ENCODE measurements at places on chromosomes 12 and 14.

- DNase-seq, result no peak
Observed at GRCh38 chr12:534216-534615, 74.5 kb downstream of the B4GALNT3 start.

DNA sequence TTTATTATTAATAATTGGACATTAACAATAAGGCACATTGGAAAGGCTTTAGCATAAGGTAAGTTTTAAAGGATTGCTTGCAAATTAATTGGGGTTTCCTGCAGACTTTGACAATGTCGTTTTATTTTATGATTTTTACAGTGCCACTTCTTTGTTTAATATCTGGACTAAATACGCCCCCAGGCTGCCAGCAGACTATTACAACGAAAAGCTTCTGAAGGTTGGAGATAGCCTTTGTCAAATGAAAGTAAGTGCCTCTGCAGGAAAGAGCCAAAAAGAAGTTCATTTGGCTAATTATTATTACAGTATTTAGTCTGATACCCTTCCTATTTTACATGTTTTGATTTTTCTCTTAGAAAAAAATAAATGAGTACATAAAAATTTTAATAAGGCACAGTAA is 11.3 kb downstream of the CFAP54 start:
- DNase-seq, result no peak

- DNase-seq, result no peak
Observed at GRCh38 chr12:21627924-21628323, 23.3 kb upstream of the GYS2 start.

DNA sequence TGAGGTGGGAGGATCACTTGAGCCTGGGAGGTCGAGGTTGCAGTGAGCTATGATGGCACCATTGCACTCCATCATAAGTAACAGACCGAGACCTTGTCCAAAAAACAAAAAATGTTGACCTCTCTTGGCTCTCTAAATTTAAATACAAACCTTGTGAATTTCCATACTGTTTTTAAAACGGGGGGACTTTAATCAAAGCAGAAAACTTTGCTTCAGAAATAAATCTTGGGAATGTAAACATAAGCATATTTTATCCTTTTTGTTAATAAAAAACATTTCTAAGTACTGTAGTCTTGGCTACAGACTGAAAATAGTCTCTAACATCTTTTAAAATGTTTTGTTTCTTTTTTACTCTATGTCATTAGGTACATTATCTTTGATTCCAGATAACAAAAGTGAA is 130.7 kb upstream of the RASSF8 start:
- no peak for DNase-seq

DNA sequence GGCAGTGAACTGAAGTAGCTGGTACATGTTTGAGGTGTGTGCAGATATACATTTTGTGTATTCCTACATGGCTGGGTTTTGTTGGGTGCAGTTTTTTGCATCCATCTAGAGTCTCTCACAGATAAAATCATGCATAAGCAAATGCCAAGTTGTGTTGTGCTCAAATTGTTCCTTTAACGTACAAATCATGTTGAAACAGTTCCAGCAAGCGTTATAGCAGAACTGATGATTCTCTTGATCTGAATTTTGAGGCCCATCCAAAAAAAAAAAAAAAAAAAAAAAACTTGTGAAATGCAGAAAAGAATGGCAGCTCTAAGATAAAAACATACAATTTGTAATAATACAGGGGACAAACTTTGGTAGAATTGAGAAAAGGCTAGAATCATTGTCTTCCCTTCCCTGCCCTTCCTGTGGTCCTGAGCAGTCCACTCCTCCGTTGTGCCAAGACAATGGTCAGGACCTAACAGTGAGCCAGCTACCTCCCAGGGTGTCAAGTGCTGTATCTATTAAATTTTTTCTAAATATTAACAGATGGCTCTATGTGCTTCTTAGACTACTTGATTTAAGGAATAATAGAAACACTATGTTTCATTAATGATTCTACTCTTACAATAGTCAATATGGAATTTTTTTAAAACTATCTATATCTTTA is 122.1 kb downstream of the PLEKHA5 start:
- DNase-seq, result no peak

- no peak for DNase-seq
Observed at GRCh38 chr14:70078329-70078728, 110.4 kb downstream of the SLC8A3 start.

DNA sequence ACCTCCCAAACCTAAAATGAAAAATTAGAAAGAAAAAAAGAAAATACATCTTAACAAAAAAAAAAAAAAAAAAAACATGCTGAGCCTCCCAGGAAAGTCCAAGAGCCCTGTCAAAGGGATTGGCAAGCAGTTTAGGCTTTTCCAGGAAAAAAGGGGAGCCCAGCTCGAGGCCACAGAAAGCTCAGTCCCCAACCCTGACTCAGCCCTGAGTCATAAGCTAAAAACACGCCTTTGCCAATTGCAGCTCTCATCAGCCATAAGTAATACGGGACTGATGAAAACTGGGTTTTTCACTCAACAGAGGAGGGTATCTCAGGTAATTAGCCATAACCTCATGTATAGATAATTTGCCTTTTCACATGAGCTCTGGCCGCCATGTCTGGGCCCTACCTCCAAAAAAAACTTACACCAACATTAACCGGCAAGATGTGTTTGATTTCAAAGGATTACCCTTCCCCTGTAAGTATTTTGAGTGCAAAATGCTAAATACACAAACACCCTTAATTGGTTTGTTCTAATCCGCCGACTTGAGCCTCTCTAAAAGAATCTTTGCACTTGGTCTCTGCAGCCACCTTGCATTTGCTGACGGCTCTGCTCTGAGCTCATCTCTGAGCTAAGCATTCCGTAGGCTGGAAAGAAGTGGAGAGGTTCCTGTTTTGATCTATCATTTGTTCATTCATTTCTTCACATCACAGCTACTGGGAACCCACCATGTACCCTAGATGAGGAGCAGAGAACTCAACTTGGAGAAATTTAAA is 319.2 kb downstream of the BCL11B start:
- DNase-seq, result no peak

- no peak for DNase-seq
Observed at GRCh38 chr12:103442182-103442555, 53.6 kb downstream of the C12orf42 start.

DNA sequence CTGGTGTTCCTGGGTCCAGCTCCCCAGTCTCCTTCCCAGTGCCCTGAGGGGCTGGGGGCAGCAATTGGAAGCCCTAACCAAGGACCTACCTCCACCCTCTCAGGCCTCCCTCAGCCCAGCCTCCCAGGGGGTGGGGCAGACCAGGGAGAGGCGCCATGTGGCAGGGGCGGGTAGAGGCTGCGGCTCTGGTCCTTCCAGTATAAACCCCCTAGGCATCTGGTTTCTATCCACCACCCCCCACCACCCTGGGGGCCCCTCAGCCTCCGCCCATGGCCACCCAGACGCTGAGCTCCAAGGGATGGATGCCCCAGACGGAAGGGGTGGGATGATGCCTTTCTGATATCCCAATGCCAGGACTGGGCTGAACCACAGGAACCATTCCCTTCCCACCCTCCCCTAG is 2.8 kb upstream of the SP7 start:
- no peak for DNase-seq

GRCh38 chr12:26520869-26521268 is 312.1 kb downstream of the ITPR2 start:
- no peak for DNase-seq

- no peak for DNase-seq
Observed at GRCh38 chr12:67710582-67710981, 62.0 kb downstream of the DYRK2 start.

DNA sequence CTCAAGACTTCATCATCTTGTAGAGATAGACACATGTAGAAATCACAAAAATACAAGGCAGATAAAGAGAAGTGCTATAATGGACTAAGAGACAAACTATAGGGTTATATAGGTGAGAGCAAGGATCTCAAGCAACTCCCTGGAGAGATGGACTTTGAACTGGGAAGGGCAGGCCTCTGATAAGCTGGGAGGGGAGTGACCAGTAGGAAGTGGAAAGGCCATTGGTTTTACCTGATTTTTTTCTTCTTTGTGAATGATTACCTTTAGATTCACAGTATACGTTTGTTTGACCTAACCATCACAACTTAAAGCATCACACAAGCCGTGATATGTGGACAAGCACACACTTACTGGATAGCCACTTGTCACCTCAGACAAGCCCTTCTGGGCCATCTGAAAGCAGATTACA is 5.2 kb upstream of the TEP1 start:
- DNase-seq, result no peak

GRCh38 chr12:12219664-12220063 is 47.2 kb downstream of the LRP6 start:
- DNase-seq, result no peak

GRCh38 chr14:68282479-68283377 is 463.1 kb downstream of the RAD51B start:
- no peak for DNase-seq

GRCh38 chr12:110948041-110948440 is 27.7 kb upstream of the MYL2 start:
- DNase-seq, result no peak

DNA sequence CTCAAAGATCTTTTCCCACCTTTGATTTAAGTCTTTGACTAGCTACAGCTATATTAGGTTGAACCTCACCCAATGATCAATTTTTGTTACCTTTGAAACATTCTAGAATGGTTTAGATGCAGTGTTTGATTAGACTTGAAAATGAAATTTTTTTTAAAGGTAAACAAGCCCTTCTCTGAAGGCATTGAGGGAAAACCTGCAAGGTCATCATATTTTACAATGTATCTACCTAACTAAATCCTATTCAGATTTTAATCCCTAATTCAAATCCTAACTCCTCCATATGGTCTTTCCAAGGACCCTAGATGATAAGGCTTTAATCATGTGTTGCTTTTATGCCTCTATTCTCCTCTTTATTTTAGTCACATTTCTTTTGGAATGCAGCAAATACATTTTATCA is 95.4 kb downstream of the ALG10B start:
- no peak for DNase-seq

GRCh38 chr12:23008623-23009022 is 383.7 kb downstream of the ETNK1 start:
- no peak for DNase-seq

- peak; percentile 86 for DNase-seq
Observed at GRCh38 chr12:120534203-120534702, at the start of gene RNF10. TSS of gene RNF10 (plus strand) at chr12:120534356. CDS start at chr12:120534812, 456 bp downstream.

- DNase-seq, result no peak
Observed at GRCh38 chr12:27163048-27163715, 80.8 kb upstream of the C12orf71 start.

GRCh38 chr14:65224799-65225198 is 122.5 kb upstream of the MAX start:
- DNase-seq, result peak; percentile 9

- no peak for DNase-seq
Observed at GRCh38 chr14:56715938-56716337, 94.3 kb downstream of the OTX2 start.

DNA sequence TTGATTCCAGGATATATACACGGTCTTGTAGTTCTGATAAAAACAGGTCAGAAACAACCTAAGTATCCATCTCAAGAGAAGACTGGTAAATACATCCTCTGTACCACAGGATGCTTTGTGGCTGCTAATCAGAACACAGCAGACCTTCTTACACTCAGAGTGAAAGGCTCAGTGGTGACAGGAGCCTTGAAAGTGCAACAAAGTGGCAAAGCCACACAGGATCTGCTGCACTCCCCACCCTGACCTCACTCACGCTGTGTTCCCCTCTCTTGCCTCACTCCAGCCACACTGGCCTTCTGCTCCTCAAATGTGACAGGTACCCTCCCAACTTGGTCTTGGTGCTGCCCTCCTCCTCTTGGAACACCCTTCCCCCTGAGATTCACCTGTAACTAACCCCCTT is 98.1 kb upstream of the GRIP1 start:
- DNase-seq, result no peak

DNA sequence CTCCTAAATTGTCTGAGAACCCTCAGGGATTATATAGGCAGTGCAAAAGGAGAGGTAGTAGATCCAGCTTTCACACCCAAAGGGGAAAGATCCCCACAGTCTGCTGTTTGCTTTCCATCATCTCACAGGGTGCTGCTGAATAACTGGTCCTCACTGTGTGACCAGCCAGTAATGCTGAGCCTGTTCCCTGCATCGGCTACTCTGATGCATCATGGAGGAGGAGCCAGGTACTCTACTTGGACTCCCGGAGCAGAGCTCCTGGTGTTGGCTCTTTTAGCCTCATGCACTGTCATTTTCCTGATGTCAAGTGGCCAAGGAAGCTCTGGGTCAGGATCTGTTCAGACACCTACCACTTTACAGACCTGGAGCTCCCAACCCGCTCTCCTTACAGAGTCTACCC is 127.4 kb upstream of the ATF1 start:
- no peak for DNase-seq

DNA sequence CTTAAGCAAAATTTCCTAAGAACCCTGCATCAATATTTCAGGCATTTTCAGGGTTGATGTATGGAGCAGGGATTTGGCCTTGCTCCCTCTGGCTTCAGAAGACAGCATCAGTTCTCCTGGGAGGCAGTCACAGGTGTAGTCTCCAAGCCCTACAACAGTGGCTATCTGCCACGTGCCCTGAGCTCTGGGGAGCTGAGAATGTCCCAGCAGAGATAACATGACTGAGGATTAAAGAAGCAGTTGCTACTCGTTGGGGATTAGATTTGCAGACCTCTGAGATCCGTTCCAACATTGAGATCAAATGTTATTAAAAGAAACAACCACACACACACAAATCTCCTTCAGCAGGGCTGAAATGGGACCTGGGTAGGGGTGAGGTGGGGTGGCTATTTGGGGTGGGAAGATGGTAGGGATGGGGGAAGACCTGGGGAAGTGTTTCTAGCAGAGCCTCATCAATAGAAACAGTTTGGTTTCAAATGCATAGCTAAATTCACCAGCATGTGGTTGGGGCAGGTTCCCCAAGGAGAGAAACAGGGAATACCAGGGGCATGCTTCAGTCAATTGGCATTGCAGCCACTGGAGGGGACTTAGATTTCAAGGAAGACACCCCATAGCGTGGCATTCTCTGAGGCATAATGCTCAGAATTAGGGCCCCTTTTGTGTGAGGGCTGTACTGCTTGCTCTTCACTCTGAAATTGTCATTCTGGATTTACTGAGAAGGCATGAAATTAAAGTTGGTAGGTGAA is 15.2 kb upstream of the FAM234B start:
- DNase-seq, result no peak

DNA sequence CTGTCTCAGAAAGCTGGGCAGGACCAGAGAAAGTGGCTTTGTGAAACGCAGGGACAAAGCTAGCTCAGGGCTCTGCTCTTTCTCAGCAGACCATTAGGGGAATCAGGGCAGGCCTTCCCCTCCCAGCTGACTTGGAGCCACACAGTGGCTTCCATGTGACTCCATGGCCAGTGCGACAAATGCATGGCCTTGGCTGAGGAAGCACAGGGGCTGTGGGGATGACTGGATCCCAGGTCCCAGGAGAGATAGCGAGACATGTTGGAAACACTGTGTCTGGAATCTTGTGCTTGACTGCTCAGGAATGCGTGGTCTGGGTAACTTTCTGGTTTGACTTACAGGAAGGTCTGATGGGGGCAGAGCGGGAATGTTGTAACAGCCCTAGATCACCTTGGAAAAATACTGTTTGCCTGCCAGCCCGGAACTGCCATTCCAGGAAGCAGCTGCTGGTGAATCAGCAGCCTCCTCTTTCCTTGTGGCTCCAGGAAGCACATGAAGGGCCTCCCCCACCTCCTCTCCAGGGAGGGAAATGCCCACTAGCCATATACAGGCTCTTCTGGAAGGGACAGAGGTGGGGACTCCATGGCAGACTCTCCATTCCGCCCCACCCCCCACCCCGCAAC is 133.5 kb upstream of the HIF1A start:
- no peak for DNase-seq

GRCh38 chr12:129570796-129571400 is 332.9 kb downstream of the TMEM132D start:
- no peak for DNase-seq
